Head of caudate nucleus (tissue), 42 donors: ENCODE measurements at places on chromosomes 1 and 21.

DNA sequence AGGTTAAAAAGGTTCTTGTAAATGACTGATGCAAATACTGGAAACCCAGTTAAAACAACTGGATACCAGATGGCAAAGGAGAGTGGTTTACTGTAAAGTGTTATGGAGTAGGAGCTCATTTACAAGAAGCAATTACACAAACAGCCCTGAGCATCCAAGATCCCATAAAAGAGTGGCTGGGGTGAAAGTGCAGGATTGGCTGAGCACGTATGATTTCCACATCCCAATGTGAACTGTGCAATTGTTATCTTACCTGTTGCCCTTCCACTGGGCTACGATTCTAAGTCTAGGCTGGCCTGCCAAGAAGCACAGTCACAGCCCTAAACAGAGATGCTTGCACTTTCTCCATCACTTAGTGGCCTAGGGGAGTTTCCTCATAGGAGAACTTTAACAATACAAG is 277.6 kb upstream of the RUNX1 start:
- no peak for DNase-seq

DNA sequence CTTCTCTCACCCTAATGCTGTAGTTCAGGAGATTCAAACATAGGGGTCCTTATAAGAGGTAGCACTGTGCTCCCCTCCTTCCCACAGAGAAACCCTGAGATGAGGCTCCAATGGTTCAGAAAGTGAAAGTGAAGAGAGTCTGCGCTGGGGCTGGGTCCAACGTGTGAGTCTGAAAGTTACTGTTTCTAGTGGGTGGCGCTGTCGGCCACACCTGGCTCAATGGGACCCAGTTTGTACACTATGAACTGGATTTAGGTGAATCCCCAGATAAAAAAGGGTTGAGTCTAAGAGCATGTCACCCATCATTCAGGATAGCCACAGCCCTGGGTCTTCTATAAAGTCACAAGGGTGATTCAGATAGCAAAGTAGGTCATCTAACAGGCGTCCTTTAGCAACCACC is 2.8 kb downstream of the SMCP start:
- no peak for DNase-seq

GRCh38 chr1:15704526-15705183 is 20.5 kb downstream of the PLEKHM2 start:
- no peak for DNase-seq

DNA sequence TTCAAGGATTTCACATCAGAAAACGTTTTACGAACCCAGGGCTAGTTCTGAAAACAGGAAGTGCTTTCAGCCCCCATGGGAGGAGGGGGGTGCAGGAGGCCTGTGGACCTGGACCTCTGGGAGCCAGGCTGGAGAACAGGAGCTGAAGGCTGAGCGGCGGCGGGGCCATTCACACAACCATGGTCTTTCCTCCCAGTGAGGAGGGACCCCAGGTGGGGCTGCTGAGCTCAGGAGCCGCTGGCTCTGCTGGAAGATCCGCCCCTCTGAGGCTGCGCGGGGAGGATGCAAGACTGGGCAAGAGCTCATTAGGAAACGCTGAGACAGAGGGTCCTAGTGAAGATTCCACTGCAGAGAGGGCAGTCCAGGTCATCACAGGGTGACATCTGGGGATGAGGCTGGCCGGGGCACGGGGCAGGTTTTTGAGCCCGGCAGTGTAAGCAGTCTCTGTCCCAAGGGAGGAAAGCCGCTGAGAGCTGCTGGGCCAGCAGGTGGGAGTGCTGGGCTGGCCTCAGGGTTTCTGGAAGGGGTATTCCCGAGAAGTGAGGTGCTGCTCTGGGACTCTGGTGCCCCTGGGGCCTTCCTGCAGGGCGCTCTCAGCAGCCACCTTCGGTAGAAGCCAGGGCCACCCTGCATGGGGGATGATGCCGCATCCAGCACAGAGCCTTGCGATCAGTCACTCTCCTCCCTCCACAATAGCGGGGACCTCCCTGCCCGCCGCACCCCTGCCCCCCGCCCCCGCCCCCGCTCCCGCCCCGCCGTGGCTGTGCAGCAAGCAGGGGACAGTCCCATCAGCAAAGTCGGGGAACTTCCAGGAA is 7.5 kb downstream of the MX2 start:
- DNase-seq, result no peak

DNA sequence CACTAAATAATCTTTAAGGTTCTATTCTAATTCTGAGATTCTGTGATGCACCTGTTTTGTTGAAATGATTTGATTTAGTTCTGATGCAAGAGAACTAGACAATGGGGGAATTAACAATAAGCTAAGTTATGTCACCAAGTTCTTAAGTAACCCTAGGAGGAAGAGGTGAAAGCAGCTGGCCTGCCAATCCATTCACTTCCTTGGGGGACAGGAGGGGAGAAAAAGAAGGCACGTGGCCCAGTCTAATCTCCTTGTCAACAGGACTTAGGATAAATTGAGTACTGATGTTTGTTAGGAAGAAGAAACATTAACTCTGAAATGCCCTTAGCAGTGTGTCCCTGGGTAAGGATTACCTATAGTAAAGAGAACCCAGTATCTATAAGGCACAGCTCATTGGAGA is 36.9 kb downstream of the TLCD4 start:
- DNase-seq, result no peak

DNA sequence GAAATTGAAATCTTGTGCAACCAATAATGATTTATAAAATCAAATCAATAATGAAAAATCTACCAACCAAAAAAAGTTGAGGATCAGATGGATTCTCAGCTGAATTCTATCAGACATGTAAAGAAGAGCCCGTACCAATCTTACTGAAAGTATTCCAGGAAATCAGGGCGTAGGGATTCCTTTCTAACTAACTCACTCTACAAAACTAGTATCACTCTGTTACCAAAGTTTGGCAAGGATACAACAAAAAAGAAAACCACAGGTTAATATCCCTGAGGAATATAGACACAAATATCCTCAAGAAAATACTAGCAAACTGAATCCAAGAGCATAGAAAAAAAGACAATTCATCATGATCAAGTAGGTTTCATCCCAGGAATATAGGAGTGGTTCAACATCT is 52.8 kb upstream of the ADGRL4 start:
- no peak for DNase-seq

GRCh38 chr1:222224636-222225315 is 323.1 kb downstream of the HHIPL2 start:
- DNase-seq, result no peak

DNA sequence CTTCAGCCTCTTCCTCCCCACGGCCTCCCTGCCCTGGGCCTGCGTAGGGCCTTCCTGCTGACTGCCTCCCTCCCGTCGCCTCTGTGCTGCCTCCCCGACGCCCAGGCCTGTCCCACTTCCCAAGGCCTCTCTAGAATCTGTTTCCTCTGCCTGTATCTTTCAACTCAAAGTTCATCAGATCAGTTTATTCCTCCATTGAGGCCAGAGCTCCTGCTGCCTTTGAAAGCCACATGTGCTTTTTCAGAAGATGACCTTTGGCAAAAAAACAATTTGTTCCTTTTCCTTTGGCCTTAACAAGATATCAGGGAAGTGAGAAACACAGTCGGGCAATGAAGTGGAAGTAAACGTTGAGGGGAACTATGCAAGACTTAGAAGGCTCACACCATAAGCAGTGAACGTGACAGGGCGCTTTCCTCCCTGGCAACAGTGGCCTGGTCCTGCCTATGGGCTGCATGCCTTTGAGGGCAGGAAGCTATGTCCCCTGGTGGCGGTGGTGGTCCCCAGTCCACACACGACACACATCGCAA is 85.9 kb downstream of the PSMG1 start:
- DNase-seq, result peak; percentile 34

DNA sequence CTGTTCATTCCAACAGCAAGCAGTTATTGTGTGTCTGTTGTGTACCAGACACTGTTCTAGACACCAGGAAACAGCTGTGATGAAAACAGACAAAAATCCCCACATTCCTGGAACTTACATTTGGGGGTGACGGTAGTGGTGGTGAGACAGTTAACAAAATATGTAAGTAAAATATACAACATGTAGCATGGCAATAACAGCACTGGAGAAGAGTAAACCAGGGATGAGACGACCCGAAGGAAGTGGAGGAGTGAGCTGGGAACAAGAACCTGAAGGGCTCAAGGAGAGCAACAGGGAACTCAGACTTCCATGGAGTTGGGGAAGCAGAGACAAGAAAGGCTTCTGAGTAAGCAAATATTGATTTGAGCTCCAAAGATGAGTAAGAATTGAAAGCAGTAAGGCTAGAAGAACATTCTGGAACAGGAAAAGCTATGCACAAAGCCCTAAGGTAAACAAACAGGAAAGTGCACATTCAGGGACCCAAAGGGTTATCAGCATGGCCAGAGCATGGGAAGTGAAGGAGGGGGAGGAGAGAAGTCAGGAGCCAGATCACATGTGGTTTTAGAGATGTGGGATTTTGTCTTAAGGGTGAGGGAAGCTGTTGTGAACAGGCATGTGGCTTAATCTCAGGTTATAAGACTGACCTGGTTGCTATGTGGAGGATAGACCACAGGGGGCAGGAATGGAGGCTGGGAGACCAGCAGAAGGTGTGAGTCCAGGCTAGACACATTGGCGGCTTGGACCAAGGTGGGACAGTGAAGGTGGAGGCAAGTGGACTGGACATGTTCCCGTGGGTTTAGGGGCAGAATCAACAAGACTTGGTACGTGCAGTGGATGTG is 7.3 kb downstream of the CSF1 start:
- no peak for DNase-seq

DNA sequence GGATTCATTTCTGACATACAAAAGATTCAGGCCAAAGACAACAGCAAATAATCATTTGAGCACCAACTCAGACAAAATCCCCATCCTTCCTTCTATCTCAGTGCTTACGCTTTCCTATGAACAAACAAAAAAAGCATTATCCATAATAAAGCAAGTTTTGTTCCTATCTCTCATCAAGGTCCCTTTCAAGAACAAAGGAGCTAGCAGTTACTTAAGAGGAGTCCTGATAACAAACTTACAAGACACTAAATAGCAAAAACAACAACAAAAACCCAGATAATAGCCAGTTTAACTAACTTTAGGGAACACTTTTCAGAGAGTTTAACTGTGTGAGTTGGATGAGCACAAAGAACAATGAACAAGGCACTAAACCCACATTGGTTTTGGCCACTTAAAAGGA is 10.5 kb downstream of the EVI5 start:
- DNase-seq, result no peak

DNA sequence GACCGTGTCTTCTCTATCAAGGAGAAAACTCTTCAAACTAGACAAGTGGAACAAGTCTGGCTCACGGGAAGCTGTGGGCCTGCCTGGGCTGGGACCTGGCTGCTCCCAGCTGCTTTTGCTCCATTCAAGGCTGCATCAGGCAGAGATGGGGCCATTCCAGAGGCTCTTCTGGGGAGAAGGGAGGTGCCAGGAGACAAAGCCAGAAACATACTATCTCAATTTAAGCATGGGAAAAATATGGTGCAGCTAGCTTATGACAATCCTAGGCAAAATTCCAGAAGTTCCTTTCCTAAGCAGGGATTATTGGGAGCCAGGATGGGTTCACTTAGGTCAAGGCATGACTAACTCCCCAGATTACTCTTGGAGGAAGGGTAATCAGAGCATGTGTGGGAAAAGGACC is 90.8 kb upstream of the SLC2A1 start:
- DNase-seq, result no peak

GRCh38 chr1:65435987-65436386 is 15.5 kb downstream of the LEPR start:
- no peak for DNase-seq

GRCh38 chr1:158607296-158607695 is 2.2 kb downstream of the OR10Z1 start:
- DNase-seq, result no peak

DNA sequence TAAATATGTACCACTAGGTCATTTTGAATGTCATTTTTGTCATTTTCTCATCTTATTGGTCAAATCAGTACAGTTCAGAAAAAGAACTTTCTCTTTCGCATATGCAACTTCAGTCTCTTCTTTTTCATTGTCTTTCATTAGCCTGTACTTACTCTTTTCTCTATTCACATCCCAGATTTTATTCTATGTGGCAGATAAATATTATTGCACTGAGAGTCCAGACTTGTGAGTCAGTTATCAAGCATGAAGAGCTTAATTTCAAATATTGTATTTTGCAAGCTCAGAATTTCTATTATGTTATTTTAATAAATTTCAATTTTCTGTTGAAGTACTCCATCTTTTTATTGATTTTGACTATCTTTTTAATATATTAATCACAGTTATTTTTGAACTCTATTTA is 105.2 kb upstream of the PALMD start:
- no peak for DNase-seq

DNA sequence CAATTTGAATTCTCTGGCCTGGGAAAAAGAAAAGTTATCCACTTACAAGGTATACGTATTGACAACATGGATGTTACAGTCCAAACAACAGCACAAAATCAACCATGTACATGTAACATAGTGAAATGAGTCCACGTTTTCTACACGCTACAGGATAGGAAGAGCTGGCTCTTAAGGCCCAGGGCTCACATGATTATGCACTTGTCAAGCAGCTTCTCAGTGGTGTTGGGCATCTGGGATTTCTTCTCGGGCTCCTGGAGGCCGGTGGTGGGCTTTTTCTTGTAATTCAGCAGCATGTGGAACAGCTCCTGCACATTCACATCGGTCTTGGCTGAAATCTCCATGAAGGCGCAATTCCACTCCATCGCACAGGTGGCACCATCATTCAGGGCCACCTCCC is 4.0 kb downstream of the DIRAS3 start:
- DNase-seq, result no peak

- no peak for DNase-seq
Observed at GRCh38 chr1:41440321-41441085, 44.0 kb downstream of the EDN2 start.

GRCh38 chr1:218967836-218968235 is 205.8 kb upstream of the LYPLAL1 start:
- DNase-seq, result no peak

DNA sequence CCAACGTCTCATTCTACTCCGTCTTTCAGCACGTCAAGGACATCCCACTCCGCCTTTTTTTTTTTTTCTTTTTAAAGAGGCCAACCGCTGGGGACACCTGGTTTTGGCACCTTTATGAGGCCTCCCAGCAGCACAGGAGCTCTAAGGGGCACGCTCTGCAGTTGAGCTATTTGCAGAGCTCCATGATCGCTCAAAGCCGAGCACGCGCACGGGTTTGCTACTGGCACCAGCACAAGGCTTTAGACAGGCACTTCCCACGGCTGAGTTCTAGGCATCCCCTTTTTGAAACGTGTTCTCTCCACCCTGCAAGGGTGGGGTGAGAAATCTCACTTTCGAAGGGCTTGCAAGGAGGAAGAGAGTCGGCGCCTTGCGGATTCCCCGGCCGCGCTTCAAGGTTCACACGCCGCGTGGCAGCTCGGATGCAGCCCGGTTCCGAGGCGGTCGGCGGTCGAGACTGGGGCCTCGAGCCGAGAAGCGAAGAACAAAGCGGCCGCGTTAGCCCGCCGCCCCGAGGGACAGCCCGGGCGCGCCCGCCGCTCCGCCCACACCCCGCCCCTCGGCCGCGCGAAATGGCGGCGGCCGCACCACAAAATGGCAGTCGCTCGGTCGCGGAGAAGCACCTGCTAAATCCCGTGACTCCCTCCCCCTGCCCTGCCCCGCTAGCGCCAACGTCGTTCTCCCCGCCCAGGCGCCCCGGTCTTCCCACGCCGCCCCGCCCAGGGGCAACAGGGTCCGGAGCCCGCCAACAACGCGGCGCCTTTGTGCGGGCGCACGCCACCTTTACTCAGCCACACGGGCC is 12.9 kb upstream of the SPEN start:
- peak; percentile 86 for DNase-seq
